GM12865 (cell line): ENCODE measurements at places on chromosomes 6 and 20.

DNA sequence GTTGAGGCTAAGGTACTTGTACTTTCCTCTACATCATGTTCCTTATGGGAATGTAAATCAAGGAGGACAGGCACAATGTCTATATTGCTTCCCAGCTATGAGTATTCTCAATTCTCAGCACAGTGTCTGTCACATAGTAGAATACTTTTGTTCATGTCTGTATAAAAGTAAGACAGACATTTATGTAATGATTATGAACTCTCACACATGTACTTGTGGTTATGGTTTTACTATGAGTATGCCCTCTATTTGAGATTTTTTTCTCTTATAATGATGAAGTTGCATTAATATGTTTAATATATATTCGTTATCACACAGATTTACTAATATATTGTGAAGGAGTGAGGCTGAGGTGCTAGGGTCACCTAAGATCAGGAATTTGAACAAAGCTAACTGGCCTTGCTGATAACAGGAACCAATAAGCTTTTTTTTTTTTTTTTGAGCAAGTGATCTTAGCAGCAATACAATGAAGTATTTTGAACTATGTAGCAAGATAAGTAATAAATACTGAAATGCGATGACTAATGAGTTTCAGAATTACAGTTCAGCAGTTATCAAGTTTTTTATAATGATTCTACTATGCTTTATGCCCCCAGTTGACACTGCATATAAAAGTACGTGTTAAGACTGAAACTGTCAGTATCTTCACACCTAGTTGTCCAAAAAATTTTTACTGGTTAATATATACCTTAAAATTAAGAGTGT lies 623.1 kb downstream of the HTR1B start:
- no peak for DNase-seq

- no peak for DNase-seq
These were observed 54.9 kb upstream of the IER3 start for GRCh38 chr6:30799210-30799609.

GRCh38 chr6:34934516-34934915 lies 45.5 kb downstream of the ANKS1A start:
- DNase-seq: no peak

DNA sequence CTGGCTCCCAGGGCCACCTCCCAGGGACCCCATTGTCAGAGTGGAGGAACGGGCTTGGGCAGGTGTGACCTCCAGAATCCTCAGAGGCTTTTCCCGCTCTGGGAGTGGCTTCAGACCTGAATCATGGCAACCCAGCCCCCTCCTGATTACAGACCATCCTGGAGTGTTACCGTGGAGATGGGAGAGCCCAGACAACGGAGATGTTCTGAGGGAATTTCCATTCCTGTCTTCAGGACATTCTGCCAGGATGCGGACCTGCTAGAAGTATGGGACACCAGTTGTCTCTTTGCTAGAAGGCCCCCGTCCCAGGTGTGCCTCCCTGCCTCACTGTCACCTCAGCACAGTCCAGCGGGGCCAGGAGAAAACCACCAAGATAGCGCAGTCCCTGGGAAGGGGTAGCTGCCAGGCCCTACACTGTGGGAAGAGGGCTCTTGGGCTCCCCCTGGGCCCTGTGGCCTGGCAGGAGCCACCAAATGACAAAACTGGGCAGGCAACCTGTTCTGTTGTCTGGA lies 109.9 kb downstream of the PSMB1 start:
- no peak for DNase-seq

DNA sequence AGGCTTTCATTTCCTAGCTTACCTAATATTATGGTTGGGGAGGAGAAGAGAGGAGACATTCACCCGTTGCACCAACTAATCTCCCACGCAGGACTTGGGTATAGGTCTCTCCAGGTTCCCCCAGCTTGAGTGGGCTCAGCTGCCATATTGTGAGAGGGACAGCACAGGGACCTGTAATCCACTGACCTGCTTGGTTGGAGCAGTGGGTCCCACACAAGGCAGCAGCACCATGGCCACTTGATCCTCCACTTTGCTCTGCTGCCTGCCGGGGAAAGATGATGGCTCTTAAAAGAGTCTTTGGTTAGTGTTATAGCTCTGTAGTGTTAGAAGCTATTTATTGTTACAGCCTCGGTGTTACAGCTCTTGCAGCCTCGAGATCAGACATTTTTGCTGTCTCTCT lies 22.5 kb upstream of the ECHDC1 start:
- no peak for DNase-seq

DNA sequence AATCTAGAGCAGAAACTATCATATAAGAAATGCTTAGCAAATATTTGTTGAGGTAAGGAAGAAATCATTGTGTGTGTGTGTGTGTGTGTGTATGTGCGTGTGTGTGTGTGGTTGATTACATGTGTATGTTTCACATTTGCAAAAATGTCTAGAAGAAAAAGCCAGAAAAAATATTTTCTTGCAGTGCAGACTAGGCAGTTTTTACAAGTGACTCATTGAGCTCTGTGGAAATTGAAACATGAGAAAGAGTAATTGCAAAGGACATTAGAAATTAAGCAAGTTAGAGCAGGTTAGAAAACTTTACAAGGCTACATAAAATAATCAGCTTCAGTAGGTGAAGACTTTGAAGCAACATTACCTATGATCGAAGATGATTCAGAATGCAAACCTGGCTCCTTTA lies 669.0 kb upstream of the EYS start:
- DNase-seq: no peak

- no peak for DNase-seq
These were observed 368.1 kb downstream of the NRN1 start for GRCh38 chr6:5638666-5639065.

- no peak for DNase-seq
These were observed 9.6 kb downstream of the CMTR1 start for GRCh38 chr6:37442416-37443215.

DNA sequence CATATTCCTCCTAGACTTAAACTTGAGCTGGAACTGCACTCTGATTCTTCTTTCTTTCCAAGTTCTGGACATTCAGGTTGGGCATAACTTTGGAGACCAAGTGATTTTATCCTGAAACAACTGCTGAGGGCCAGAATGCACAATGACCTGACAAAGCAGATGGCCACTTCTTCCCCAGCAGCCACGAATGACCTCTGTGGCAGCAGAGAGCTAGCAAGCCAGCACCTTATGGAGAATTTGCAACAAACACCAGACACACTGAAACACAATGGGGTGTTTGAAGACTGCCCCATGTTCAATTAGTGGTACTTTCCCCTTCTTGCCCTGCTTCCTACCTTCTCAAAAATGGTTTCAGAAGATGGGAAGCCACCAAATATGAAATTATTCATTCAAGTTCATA lies 4.2 kb upstream of the TENT5A start:
- peak; percentile 15 for DNase-seq

- DNase-seq: no peak
These were observed 27.9 kb upstream of the SIRPG start for GRCh38 chr20:1685304-1686052.

- peak; percentile 71 for DNase-seq
These were observed 26.5 kb downstream of the CD109 start for GRCh38 chr6:73722318-73723060.

GRCh38 chr20:44943828-44944227 lies 16.4 kb downstream of the TOMM34 start:
- DNase-seq: no peak

DNA sequence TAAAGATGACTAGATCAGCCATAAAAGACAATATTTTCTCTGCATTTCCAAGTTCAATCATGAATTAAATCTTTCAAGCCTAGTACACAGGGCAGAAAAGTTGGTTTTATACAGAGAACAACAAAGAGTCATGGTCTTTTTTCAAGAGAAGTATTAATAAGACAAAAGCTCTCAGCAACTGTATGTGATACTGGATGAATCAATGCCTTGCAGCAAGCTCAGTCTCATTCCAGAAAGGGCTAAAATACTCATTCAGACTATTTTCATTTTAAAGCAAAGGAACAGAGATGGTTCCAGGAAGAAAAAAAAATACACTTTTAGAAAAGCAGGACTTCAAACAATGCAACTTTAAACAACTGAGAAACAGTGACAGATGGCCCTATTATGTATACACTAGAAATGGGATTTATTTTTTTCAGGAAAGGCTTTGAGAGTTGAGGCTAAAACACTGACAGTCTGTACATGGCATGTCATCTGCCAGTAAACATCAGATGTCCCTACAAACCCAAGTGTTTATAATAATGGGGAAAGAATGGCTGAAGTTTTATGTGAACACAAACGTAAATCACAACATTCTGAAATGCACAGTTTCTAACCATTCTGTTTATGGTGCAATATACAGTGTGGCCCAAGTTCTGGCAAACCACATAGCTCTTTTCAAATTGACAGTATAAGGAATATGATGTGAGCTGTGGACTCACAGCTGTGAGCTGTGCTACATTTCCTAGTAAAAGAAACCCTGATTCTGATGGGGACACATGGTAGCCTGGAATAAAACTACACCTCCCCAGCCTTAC lies 114.3 kb upstream of the DST start:
- DNase-seq: no peak

DNA sequence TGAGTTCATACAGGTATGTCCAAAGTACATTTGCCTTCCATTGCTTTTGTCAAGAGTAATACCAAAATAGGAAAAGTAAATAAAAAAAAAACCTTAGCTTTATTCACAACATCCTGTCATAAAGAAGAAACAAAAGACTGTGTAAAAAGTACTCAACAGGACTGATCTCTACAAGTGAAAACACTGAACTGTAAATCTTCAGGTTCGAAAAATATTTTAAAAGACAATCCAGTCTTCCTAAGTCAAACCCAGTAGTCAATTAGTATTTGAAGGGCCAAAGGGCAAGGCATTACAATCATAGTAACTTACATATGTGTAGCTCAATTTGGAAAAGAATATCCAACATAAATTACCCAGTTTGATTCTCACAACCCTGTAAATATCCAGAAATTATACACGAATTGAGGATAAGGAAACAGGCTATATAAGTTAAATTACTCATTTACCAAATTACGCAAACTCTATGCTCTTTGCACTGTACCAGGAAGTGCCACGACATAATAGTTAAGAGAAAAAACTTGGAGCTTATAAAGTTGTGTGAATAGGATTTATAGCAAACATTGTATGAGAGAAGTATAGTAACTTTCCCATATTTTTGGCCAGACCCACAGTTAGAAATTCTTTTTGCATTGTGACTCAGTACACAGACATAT lies 21.2 kb downstream of the PTPRK start:
- no peak for DNase-seq

GRCh38 chr6:69061066-69061465 lies 426.0 kb downstream of the ADGRB3 start:
- DNase-seq: no peak

GRCh38 chr20:59839400-59839799 lies 94.0 kb downstream of the SYCP2 start:
- DNase-seq: no peak

GRCh38 chr6:97557355-97557754 lies 274.3 kb upstream of the MMS22L start:
- DNase-seq: no peak

- DNase-seq: no peak
These were observed 10.9 kb downstream of the CASP8AP2 start for GRCh38 chr6:89840538-89840937.

DNA sequence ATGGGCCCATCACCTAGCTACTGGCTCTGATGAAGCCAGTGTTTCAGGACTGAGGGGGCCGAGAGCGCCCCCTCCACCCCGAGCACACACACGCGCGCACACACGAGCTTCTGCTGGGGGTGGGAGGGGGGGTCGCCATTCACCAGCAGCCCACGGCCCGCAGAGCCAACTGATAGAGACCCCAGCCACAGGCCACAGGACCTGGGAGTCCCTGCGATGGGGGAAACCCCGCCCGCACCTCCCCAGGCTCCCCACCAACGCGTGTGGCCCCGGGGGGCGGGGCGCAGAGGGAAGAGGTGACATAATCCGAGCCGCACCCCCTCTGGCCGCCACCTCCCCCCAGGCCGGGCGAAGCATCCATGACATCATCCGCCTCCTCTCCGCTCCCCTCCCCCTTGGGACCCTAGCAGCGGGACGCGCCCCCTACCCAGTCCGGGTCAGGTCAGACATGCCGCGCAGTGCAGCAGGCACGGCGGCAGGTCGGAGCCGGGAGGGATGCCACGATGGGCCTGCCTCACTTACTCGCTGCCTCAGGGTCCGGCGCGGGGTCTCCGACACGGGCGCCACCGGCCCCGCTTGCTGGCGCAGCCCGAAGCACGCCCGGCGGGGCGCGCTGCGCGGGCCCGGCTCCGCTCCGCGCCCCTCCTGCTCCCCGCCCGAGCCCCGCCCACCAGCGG lies at the start of gene LZTS3:
Gene LZTS3 (minus strand): TSS at position 617 of the 677 bp plus-strand sequence. CDS start 6,386 bp downstream, outside the sequence.
- peak; percentile 63 for DNase-seq

GRCh38 chr20:5621305-5621704 lies 128.9 kb upstream of the SHLD1 start:
- no peak for DNase-seq

DNA sequence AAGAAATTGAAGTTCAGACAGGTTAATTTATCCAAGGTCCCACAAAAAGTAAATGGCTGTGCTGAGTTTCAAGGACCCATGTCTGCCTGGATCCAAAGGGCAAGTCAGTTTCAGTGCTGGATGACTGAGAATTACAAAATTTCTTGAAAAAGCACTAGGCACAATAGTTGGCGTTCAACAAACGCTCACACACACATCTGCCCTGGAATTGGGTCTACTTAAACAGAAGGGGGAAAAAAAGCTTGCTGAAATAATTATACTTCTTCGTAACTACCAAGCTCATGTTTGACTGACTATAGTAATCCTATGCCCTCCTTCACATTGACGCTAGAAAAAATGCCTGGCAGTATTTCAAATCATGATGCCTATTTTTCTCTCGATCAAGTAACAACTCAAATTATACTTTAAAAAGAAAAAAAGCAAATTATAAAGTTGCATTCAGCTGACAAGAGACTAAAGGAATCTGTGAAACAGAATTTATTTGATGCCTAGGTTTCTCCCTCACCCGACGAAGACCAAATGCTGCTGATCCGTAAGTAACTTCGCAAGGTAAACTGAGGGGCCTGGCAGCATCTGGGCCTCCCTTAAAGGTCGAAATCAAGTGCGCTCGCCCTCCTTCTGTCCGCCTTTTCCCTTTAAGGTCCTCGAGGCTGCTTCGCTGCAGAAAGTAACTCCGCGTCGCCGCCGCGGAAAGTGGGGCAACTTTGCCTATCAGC lies 650 bp upstream of the CD2AP start:
- DNase-seq: no peak

- no peak for DNase-seq
These were observed 582.9 kb upstream of the CDH4 start for GRCh38 chr20:60669211-60669610.

- no peak for DNase-seq
These were observed 51.6 kb upstream of the CTNNBL1 start for GRCh38 chr20:37642246-37642645.

GRCh38 chr6:31689249-31690110 lies 8.6 kb upstream of the LY6G5C start:
- no peak for DNase-seq

DNA sequence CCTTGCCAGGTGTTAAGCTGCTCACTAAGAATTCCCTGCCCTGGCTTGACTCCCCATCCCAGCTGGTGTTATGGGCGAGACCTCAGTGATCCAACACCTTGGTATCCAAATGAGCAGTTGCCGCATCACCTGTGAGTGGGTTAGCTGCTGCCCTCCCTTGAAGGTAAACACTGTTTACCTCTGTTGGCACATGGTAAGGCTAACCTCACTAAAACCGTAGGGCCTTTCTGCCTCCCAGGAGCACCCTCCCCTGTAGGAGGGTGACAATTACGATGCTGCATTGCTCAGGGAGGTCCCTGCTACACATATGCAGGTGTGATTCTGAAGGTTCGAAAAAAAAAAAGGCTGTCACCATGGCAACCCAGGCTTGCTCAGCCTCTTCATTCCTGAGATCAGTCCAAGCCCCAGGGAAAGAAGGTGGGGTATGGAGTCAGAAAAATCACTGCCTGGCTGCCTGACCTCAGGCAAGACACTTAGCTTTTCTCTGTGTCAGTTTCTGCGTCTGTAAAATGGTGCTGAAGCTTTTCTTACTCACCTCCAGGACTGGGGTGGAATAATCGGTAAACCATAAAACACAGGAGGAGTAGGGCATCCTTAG lies 19.5 kb downstream of the PNPLA1 start:
- DNase-seq: no peak
